NCI-H526 treated with DMSO at 0.1 percent for 48 hours (cell line): ENCODE measurements at places on chromosomes 7 and 10.
A peak's percentile ranks its signal among the peaks of the same experiment; 100 is the strongest.

DNA sequence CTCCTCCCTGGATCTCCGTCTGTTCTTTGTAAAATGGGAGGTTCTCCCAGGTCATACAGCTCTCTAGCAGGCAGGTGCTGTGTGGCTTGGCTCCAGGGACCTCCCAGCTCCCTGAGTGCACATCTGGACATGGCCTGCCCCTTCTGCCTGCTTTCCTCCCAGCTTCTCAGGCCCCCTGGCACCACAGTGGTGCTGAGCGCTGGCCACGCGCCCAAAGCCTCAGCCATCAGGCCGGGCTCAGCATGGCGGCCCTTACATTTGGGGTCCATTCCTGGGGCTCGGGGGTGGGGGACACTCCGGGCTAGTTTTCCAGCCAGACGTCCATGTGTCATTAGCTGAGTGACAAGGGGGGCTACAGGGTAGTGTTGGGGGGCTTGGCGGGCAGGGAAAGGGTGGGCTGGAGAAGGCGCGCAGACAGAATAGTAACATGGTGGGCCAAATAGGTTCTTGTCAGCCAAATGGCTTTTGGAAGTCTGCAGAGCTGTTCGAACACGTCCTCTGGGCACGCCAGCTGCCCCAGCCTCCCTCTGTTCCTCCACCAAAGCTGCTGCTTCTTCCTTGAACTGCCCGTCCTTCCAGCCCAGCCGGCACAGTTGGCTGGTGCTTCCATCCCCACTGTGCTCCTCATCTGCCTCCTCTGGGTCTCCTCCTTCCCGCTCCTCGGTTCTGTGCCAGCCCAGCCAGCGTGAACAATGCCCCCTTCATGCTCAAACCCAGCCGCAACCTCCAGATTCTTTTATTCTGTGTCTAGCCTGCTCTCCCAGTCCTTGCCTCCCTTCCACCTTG is 65.9 kb downstream of the GOLGA7B start:
- no peak for DNase-seq

DNA sequence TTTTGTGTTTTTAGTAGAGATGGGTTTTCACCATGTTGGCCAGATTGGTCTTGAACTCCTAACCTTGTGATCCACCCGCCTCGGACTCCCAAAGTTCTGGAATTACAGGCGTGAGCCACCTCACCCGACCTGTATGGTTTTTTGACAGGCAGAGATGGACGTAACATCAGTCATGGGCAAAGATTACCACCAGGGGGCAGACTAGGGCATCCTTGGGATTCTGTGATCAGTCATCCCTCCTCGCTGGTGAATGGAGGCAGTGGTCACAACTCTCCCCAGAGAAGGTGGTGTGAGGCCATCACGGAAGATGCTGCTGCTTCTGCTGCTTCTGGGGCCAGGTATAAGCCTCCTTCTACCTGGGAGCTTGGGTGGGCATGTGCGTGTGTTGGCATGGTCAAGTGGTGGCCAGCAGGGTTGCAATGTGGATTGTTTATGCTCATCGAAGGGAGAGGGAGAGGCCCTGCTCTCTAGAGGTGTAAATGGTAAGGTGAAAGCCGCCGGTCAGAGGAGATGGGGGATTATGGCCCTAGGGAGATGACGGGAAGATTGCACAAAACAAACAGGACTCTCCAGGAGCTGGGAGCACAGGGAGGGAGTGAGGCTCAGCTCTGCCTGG is 122.7 kb upstream of the PRSS1 start:
- DNase-seq = peak; percentile 10

- peak; percentile 5 for DNase-seq
Measured at GRCh38 chr10:112784022-112784461, 166.0 kb upstream of the TCF7L2 start.

DNA sequence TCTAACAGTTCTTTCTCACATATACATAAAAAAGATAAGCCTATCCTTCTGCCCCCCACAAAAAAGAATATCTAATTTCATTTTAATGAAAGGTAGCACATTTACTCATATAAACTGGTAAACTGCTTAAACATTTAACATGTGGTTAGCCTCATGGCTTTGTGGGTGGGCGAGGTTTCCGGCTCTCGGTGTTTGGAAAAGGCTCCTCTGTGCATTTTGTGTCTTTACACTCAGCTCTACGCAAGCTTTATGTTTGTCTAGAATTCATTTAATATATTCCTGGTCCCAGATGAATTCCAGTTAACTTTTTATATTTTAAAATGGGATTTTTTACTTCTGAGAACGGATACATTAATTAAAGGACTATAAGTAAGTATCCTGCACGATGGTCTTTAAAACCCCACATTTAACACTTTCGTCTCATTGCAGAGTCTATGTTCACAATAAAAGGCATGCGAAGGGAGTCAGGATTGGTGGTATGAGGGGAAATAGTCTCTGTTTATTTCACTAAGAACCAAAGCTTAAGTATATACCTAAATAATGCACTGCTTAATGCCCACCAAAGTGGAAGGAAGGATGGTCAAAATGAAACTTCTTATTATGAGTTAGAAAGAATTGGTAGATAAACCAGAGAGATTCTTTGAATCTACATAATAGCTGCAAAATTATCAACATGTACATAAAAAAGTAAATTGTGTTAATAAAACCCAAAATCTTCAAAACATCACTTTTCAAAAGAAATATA is 197.2 kb downstream of the CRPPA start:
- DNase-seq = no peak

GRCh38 chr10:102564209-102564834 is 60.5 kb downstream of the SUFU start:
- DNase-seq = no peak
